ENCODE measurements at places on chromosomes 12 and 14. TPM values are rescaled to one million over a fixed set of nuclear protein-coding genes. Genes with fewer than 3 reads are reported as not detected.

GRCh38 chr14:79193689-79194477, 1017.4 kb downstream of the DIO2 start:
- DNase-seq = no peak

DNA sequence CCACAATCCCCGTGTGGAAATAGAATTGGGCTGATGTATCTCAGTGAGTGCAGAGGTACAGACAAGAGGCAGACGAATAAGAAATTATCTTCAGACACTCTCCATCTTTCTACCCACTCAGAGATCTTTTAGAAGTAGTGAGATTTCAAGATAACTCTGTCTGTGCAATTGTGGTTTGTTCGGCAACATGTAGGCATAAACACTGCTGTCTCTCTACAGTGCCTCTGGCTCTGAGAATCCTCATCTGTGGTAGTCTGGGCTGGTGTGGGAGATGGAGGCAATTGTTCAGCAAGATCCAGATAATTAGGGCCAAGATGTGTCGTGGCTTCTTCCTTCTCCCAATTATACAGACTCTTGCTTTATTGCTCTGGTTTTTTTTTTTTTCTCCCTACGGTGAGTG, 3.1 kb downstream of the HOXC13 start:
- no peak for DNase-seq

- DNase-seq = no peak
Measured at GRCh38 chr12:95986635-95987570, 9.2 kb downstream of the HAL start.

- DNase-seq = no peak
Measured at GRCh38 chr12:128557231-128557630, 266.5 kb downstream of the SLC15A4 start.

The ALG10 gene
- total RNA-seq = 6.1 TPM

The ACTR10 gene
- total RNA-seq = 42.2 TPM

The RNASE3 gene
- not detected for total RNA-seq

The FGD6 gene
- total RNA-seq = 17.7 TPM

DNA sequence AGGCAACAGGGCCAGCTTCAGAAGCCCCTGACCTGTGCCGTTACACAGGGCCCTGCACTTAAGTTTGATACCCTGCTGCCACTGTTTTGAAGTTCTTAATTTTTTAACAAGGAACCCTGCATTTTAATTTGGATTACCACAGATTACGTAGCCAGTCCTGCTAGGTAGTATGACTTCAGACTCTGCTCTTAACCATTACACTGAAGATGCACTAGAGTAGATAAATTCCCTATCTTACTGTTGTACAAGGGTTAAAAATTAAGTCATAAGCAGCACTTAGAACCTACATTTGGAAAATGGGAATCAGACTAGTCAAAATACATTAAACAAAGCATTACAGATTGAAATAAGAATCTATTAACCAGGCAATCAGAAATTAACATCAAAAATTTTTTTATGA, 2.3 kb downstream of the GNPNAT1 start:
- no peak for DNase-seq

The GPR84 gene
- total RNA-seq = not detected

The RERG gene
- total RNA-seq = 31.9 TPM

GRCh38 chr12:51971679-51972421, 20.4 kb downstream of the ACVR1B start:
- DNase-seq = no peak

DNA sequence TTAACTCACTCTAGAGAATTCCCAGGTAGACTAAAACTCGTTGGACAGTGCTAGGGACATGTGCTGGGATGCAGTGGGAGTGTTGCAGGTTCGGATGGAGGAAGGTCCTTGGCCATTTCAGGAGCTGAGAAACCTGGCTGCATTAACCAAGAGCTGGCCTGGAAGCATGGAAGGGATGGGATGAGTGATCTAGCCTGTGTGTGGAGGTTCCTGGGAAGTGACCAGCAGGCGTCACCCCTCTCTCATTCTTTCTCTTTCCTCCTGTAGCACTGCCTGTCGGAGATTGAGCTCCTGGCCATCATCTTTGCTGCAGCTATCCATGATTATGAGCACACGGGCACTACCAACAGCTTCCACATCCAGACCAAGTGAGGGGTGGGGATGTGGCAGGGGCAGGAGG, 15.6 kb downstream of the PPP1R1A start:
- DNase-seq = no peak

- DNase-seq = no peak
Measured at GRCh38 chr14:24986206-24986893, 63.6 kb downstream of the STXBP6 start.

DNA sequence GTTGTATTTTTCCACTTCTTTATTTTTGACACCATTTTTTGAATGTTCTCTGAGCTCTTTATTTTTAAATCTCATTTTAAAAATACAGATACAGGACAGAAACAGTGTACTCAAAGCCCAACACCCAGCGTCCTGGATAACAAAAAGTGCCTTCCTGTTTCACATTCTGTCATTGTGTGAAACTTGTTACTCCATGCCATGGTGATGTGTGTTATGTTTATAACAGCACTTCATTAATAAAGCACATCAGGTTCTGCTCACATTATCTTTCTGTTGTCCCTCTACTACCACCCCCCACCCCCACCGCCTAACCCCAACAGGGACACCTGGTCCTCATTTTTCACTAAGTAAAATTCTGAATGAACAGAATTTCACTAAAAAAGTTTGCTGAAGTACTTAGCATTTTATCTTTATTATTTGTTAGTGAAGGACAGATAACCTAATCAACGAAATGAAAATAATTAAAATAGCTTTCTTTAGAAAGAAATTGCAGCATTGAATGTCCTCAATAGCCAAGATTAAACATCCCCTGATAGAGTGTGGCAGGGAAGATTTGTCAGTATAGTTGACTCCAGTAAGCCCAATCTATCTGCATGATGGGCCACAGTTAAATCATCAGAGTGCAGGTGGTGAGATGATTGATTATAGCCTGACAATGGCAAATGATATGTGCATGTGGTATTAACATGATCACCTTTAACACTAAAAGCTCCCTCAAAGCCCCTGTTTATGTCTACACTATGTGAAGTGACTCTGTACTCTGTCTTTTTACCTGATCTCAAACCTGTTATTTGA, 153.9 kb downstream of the ACSS3 start:
- no peak for DNase-seq

DNA sequence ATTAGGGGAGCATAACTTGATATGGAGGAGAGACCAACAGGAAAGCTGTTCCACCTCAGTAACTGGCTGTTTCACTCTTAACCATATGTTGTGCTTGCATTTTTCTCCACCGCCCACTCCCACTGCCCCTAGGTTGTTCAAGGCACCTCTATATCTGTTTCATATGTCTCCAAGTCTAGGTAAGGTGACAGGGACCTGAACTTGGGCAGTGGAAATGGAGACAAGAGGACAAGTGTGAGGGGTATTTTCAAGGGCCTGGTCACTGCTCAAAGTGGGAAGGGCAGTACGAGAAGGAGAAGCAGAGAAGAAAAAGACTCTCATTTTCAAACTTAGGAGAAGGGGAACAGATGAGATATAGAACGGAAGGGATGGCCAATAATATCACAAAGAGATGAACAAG, 3.1 kb downstream of the SLC38A1 start:
- DNase-seq = no peak

DNA sequence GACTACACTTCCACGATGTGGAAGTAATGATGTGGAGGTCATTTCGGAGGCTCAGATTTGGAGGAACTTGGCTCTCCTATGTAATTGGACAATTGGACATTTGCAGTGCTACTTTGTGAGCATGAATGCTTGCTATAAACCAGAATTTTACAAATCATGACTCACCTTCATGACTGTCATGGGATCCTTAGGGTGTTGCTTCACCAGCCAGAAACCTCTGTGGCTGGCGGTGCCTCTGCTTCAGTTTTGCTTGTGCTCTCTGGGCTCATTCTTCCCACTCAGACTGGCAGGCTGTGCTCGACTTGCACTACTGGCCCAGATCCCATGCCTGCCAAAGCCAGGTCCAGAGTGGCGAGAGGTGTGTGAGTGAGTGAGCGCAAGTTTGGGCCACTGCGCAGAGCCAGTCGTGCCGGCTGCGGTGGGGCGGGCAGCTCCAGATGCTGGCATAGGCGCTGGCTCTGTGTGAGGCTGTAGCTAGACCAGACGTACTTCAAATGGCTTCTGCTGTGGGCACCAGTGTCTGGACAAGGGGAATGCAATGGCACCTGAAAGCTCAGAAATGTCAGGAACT, 387.8 kb downstream of the AEBP2 start:
- DNase-seq = no peak

DNA sequence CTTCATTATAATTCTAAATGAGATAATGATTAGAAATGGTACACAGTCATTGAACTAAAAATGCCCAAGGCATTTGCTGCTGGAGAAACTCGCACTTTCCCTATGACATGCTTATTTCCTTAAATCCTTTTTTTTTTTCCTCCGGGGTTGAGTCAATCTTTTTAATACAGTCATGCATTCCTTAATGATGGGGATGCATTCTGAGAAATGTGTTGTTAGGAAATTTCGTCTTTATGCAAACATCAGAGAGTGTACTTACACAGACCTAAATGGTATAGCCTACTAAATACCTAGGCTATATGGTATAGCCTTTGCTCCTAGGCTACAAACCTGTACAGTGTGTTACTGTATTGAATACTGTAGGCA, 29.8 kb upstream of the DACT1 start:
- DNase-seq = no peak

GRCh38 chr14:45038256-45038655, 45.7 kb upstream of the PRPF39 start:
- DNase-seq = no peak

- DNase-seq = no peak
Measured at GRCh38 chr14:30143627-30144026, 216.0 kb upstream of the PRKD1 start.

DNA sequence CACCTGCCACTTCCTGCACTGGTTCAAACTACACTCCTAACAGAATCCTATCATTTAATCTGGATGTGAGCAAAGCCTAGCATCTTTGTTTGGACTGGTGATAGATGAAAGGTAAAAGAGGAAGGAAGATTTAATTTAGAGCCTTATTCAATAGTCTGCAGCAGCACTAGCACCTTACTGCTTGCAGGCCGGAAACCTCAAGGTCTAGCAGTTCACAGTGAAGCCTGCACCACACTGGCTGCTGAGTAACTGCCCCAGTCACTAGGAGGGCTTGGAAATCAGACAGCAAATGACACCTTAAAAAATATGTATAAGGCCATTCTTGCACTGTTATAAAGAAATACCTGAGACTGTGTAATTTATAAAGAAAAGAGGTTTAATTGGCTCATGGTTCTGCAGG, 358.0 kb downstream of the DAD1 start:
- no peak for DNase-seq

- no peak for DNase-seq
Measured at GRCh38 chr12:23760495-23760894, 189.0 kb downstream of the SOX5 start.
